Suppressor macrophage treated with lipopolysaccharide for 1 hour (primary cell): ENCODE measurements at places on chromosomes 2 and 18.
A peak's percentile ranks its signal among the peaks of the same experiment; 100 is the strongest.

DNA sequence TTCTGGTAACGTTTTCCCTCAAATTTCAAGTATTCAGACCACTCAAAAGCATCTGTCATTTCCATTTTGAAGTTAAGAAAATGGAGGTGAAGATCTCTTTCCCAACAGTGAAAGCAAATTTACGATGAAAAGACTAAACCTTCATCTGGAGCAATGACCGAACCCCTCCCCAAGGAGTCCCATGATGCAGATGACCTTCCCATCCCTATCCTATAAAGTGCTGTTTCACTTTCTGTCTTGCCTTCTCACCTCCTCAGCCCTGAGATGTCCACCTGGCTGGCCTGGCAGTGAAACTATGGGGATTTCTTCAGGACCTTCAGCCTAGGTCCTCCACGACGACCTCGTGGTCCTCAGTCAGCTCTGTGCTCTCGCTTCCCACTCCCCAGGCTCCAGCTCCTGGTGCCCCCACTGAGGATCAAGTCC is 925 bp upstream of the NPC1 start:
- DNase-seq = no peak

DNA sequence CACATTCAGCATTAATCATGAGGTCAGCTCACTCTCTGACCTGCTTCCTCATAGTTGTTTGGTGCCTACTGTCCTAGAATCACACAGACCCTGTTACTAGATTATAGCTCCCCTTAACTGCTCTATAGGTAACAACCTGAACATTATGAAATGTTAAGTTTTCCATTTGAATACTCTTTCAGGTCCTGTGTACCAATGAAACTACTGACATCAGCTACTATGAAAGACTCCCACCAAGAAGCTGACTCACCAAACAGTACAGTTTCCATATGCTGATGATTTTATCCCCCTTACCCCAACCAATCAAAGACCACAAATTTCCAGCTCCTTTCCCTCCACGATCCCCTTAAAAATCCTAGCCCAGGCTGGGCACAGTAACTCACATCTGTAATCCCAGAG is 56.3 kb downstream of the SRBD1 start:
- DNase-seq = peak; percentile 38

- DNase-seq = no peak
Measured at GRCh38 chr2:38138419-38138818, 62.5 kb upstream of the CYP1B1 start.

GRCh38 chr2:228086561-228086960 is 94.9 kb downstream of the SPHKAP start:
- no peak for DNase-seq

DNA sequence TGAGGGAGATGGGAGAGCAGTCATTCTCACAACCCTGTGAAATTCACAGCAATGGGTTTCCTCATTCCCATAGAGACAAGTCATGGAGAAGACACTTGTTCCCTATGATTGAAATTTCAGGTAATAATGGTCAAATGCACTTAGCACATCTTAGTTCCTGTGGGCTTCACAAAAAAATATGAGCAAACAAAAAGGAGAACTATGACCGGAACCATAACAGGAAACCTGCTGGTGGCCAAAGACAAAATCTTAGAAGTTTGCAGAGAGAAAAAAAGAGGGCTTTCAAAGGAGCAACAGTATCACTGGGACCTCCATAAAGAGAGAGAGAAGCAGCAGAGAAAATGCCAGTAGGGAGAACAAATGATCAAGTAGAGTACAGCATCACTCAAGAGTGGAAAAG is 138.9 kb upstream of the APCDD1 start:
- DNase-seq = peak; percentile 42
